ENCODE measurements at places on chromosomes 6 and 20. TPM values are rescaled to one million over a fixed set of nuclear protein-coding genes. Genes with fewer than 3 reads are reported as not detected.

ZBTB46 gene
- 5.5 TPM for total RNA-seq

TGM3 gene
- total RNA-seq, result not detected

SEMG1 gene
- not detected for total RNA-seq

FAM210B gene
- 5.9 TPM for total RNA-seq

NRSN1 gene
- not detected for total RNA-seq

DNA sequence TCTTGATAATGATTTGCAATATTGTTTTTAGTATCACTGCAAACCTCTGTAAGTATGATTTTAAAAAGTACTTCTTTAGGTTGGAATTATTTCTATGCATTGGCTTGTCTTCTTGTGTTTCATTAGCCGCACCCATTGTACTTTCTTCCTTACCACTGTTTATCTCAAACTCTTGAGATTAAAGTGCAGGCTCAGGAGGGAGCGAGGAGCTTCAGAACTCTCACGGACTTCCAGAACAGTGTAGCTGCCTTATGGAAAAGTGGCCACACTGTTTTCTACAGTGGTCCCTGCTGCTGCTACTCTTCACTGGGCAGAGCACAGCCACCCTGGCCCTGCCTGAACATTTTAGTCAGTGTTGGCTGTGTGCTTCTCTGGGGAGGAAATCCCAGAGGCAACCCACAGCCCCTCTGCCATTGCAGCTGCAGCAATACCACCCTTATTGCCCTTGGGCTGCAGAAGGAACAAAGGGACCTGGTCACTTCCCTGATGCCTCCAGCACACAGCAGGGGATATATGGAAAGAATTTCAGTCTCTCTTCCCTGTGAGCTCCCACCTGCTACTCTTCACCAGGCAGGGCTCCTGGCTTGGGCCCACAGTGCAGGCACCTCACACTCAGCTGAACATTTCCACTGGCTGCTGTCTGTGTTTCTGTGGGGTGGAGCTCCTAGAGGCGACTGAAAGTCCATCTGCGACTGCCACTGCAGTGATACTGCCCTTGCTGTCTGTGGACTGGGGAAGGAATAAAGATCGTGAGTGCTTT lies 91.7 kb upstream of the MAP3K4 start:
- DNase-seq, result no peak

GRCh38 chr20:58965270-58966064 lies 15.6 kb upstream of the NELFCD start:
- no peak for DNase-seq

GRCh38 chr6:134375220-134375580 lies 57.3 kb upstream of the SGK1 start:
- DNase-seq, result no peak

DNA sequence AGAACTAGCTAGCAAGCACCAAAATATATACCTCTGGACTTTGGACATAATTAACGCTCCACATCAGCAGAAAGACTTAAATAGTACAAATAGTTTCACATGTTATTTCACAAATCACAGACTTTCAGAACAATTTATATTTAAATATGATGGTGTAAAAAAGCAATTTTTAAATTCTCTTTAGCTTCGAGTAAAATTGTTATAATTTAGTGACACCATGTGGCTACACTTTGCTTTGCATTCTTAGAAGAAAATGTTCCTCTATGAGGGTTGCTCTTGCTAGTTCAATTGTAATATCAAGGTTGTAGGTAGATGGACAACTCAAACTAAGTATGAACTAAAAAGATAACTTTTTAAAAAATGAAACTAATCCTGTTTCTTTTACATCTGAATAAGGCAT lies 69.0 kb downstream of the BTBD9 start:
- no peak for DNase-seq

GRCh38 chr20:2739042-2739398 lies 46.4 kb downstream of the EBF4 start:
- DNase-seq, result no peak

DNA sequence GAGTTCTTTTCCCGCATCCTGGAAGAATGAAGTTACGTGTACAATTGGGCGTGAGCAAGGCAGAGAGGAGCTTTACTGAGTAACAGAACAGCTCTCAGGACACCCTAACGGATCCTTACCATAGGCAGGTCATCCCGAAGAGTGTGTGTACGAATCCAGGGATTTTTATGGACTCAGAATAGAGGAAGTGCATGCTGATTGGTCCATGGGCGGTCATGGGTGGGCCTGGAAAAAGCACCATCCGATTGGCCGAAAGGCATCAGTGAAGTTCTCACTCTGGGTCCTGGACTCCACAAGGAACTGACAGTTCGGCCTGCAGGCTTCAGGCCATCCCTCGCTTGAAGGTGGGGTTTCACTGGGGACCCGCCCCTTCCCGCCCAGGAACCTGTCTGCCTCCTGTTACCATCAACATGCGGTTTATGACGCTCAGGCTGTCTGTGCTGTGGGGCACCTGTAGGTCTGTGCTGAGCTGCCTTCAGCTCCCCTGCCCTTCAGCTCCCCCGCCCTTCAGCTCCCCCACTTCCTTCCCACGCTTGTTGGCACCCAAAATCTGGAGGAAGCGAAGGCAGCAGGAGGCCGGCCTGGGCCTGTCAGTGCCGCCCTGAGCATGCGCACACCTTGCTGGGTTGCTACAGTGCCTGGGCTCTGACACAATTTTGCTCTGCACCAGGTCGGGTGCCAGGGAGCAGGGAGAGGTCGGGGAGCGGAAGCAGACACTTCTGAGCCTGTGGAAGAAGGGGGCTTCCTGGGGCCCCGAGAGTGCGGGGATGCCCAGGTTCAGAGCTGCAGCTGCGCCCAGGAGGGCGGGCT lies 57.9 kb upstream of the MANEA start:
- DNase-seq, result no peak

DNA sequence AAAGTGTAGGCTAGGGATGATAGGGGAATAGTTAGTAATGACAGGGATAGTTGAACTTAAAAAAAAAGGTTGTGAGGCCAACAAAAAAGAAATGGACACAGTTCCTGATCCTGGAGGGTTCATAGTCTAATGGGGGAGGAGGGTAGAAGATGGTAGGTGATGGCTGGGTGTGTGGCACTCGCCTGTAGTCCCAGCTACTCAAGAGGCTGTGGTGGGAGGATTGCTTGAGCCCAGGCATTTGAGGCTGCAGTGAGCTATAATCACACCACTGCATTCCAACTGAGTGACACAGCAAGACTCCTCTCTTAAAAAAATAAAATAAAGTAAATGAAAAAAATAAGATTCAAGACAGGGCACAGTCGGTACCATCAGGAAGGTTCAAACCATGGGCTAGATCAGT lies 2.4 kb upstream of the MICB start:
- no peak for DNase-seq

DNA sequence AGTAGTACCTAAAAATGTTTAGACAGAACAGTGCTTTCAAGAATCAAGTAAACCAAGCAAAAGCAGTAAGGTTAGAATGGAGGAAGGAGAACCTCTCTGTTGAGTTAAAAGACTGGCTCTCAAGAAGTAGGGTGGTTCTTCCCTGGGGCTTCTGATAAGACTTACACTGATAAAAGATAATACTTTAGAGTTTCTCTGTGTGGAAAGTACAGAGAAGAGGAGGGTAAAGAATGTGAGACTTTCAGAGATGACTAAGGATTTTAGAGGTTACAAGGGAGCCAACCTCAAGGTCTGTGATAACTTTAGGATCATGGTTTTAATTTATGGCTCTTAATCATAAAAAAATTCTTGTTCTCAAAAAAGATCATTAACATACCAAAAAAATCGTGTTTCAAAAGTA lies 30.9 kb upstream of the ALDH8A1 start:
- DNase-seq, result no peak

DNA sequence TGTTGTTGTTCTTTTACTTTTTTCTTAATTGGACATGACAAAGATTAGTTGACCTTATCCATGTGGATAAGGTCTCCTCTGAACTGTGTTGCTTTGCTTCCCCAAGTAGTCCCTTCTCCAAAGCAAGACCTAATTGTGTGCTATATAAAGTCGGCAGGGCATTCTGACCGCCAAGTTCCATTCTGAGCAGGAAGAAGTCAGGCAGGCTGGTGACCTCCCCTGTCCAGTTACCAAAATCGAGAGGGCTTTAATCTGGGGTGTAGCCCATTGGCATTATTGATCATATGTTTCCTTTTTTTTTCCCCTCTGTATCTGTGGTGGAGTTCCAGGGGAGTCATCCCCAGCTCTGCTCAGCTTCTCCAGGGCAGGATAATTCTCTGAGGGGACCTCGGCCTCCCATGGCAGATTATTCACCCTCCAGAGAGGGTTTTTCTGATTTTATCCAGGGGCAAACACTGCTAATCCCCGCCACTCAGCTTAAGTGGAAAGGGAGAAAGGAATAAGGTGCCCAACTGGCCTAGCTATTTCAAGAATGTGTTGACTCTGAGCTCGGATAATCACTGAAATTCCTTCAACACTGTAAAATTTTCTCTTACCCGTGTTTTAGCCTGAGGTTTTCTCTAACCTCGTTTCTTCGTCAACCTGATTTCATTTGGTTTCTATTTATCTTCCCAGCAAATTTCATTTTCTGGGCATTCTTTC lies 71.8 kb upstream of the L3MBTL3 start:
- no peak for DNase-seq

DNA sequence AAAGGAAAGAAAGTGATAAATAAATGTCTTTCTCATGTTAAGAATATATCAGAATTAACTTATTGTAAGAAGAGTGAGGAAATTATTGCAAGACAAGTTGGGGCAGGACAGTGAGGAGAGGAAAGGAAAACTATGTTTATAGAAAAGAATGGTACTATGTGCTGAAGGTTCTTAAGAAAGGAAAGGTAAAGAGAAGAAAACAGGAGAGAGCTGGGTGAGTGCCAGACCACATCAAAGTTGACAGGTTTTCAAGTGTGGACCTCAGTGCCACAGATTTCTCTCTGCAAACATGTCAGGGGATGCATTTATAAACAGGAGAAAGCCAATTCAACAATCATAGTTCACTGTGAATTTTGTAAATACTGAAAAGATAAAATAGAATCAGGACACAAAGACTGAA lies 439.2 kb downstream of the PKHD1 start:
- no peak for DNase-seq

DNA sequence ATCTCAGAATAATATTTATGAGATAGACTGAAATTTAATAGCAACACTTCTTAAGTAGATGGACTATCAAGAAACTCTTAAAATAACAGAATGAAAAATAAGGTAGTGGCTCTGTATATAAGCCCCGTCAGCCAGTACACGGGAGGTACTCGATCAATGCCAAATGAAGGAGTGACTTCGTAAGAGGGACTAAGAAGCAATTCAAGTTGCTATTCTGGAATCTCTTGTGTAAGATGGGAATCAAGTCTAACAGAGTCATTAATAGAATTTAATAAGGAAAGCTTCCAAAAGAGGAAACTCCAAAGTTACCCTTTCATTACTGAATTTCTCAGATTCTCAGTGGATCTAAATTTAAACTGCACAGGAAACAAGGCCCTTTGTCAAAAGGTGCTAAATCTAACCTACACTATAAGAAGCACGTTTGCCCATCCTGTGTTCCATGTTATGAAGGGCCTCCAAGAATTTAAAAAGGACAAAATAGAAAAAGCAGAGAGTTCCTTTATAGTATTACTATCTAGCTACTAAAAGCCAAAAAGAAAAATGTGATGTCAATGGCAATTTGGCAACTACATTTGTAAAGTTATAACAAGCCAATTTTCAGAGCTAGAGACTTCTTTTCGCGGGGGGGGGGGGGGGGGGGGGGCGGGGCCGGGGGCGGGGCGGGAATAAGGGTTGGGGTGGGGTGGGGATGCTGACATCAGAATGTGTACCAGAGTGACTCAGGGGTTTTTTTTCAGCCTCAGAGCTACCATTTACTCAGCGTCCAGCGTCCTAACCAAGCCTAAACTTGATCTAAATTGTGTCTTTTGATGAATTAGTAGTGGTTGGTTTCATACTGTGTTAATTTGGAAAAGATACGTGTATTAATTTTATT lies 200.6 kb downstream of the GMPR start:
- peak; percentile 62 for DNase-seq

All from activated CD4-positive, alpha-beta memory T cell treated with anti-CD3 and anti-CD28 coated beads for 36 hours (primary cell).